ENCODE measurements at places on chromosomes 16 and 17. TPM values are rescaled to one million over a fixed set of nuclear protein-coding genes. Genes with fewer than 3 reads are reported as not detected.

GRCh38 chr17:79672496-79672895 is 58.2 kb upstream of the ENPP7 start:
- no peaks in the 10 kb centered on the region for H3K4me1 ChIP-seq
- no peak overlapping the region for H3K4me3 ChIP-seq
- H3K27ac ChIP-seq = no peak overlapping the region
- DNase-seq = no peak
- peaks cover 69% of the 10 kb centered on the region for H3K27me3 ChIP-seq
- H3K36me3 ChIP-seq = no peaks in the 10 kb centered on the region

GRCh38 chr17:80445726-80446110 is 30.7 kb downstream of the NPTX1 start:
- no peaks in the 10 kb centered on the region for H3K27me3 ChIP-seq
- H3K27ac ChIP-seq = no peak overlapping the region
- no peaks in the 10 kb centered on the region for H3K4me1 ChIP-seq
- H3K36me3 ChIP-seq = no peaks in the 10 kb centered on the region

DNA sequence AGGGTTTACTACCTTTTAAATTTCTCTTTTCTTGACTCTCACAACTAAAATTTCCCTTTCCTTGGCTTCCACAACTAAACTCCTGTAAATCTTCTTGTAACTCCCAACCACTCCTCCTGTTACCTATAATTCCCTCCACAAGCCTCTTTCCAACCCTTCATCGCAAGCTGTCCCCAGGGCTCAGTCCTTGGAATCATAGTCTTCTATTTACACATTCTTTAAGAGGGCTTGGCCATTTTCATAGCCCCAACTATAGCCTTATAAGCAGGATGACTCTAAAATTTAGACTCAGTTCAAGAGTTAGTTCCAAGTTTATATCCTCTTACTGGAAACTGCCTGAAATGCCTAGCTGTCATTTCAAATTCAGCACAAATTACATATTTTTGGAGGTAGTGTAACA is 23.9 kb downstream of the GLG1 start:
- H3K27me3 ChIP-seq = no peaks in the 10 kb centered on the region
- peaks cover 24% of the 10 kb centered on the region for H3K4me1 ChIP-seq
- peaks cover 2% of the 10 kb centered on the region for H3K36me3 ChIP-seq
- H3K27ac ChIP-seq = no peak overlapping the region
- H3K4me3 ChIP-seq = no peak overlapping the region

- H3K4me3 ChIP-seq = no peak overlapping the region
- H3K27me3 ChIP-seq = no peaks in the 10 kb centered on the region
- H3K36me3 ChIP-seq = no peaks in the 10 kb centered on the region
These were observed 22.3 kb upstream of the PLLP start for GRCh38 chr16:57306676-57307341.

DNA sequence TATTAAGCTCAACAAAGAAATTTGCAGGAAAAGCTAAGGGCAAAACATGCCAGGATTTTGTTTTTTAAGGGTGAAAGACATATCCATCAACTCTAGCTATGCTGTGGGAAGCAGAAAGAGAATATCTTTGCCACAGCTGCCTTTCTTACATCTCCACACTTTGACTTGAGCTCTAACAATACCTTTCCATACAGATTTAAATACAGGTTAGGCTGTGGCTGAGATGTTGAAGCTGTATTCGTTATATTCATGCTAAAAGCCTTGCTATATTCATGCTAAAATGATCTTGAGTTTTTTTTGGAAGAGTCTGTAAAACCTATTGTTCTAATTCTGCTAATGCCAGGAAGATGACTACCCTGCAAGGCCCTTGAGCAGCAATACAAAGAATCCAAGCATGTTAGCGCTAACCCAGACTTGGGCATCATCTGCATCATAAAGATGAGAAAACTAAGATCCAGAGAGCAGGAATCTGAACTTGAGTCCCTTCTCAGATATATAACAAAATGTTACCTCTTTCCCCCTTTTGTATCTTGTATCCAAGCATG is 204.8 kb upstream of the C17orf78 start:
- H3K4me1 ChIP-seq = no peaks in the 10 kb centered on the region
- H3K36me3 ChIP-seq = no peaks in the 10 kb centered on the region
- no peaks in the 10 kb centered on the region for H3K27me3 ChIP-seq
- H3K27ac ChIP-seq = no peak overlapping the region

GRCh38 chr17:63621229-63621683 is 961 bp upstream of the MAP3K3 start:
- peak overlapping the region; percentile 45 for H3K4me3 ChIP-seq
- DNase-seq = no peak
- H3K36me3 ChIP-seq = no peaks in the 10 kb centered on the region

The BRIP1 gene
- 1.6 TPM for total RNA-seq

DNA sequence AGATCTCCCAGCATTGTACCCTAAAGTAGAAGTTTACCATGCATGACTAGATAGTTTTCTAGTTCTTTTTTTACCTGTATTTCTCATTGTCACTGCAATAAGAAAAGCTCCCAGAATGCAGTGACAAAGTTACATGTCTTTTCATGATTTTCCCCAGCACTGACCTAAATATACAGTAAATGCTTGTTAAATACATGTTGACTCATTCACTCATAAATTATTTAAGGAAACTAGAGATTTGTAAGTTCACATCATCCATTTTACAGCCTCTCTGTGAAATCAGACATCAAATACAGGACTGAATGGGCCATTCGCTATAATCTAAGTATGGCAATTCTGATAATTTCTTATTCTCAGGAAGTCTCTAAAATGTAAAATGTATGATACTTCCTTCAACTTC is 258.9 kb upstream of the AXIN2 start:
- no peaks in the 10 kb centered on the region for H3K36me3 ChIP-seq
- H3K4me1 ChIP-seq = no peaks in the 10 kb centered on the region
- H3K27me3 ChIP-seq = no peaks in the 10 kb centered on the region
- H3K27ac ChIP-seq = no peak overlapping the region
- no peak overlapping the region for H3K4me3 ChIP-seq

- no peaks in the 10 kb centered on the region for H3K27me3 ChIP-seq
- H3K27ac ChIP-seq = no peak overlapping the region
- no peak for DNase-seq
- H3K4me3 ChIP-seq = no peak overlapping the region
These were observed 11.4 kb downstream of the TMEM11 start for GRCh38 chr17:21202512-21202911.

- peaks cover 12% of the 10 kb centered on the region for H3K27me3 ChIP-seq
- DNase-seq = no peak
- H3K36me3 ChIP-seq = no peaks in the 10 kb centered on the region
- H3K27ac ChIP-seq = no peak overlapping the region
- no peak overlapping the region for H3K4me3 ChIP-seq
- no peaks in the 10 kb centered on the region for H3K4me1 ChIP-seq
These were observed 11.9 kb downstream of the EPN2 start for GRCh38 chr17:19248928-19249574.

DNA sequence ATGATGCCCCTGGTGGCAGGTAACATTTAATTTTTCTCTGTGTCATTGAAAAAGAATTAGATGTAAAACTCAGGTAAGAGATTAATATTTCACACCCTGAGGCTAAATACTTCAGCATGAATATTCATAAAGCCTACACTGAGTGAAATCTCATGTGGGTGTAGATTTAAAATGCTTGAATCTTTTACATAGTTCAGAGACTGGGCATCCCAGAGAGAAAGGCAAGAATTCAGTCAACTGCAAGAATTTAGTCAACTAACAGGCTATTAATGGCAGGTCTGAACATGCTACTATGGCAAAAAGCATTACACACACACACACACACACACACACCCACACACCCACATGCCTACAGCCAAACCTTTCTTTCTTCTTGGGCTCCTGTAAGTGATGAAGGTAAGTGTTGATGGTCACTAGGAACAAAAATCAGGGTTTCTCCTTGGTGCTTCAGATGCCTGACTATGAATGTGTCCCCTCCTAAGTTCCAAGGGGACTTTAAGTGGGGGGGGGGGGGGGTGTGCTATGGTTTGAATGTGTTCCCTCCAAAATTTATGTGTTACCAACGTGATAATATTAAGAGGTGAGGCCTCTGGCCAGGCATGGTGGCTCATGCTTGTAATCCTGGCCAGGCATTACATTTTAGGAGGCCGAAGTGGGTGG is 63.7 kb upstream of the PSMD7 start:
- H3K36me3 ChIP-seq = no peaks in the 10 kb centered on the region
- H3K27ac ChIP-seq = no peak overlapping the region
- no peaks in the 10 kb centered on the region for H3K4me1 ChIP-seq
- peaks cover under 1% of the 10 kb centered on the region for H3K27me3 ChIP-seq
- DNase-seq = no peak

GRCh38 chr16:1689853-1690252 is 11.8 kb downstream of the JPT2 start:
- peaks cover 67% of the 10 kb centered on the region for H3K36me3 ChIP-seq
- H3K4me3 ChIP-seq = no peak overlapping the region
- H3K27me3 ChIP-seq = no peaks in the 10 kb centered on the region
- no peak for DNase-seq

- peaks cover 44% of the 10 kb centered on the region for H3K36me3 ChIP-seq
- peak overlapping the region; percentile 99 for H3K27ac ChIP-seq
- peak; percentile 54 for DNase-seq
- H3K27me3 ChIP-seq = no peaks in the 10 kb centered on the region
- peak overlapping the region; percentile 99 for H3K4me3 ChIP-seq
These were observed 655 bp downstream of the HIRIP3 start for GRCh38 chr16:29994600-29995323.

- H3K4me3 ChIP-seq = no peak overlapping the region
- H3K4me1 ChIP-seq = no peaks in the 10 kb centered on the region
- H3K36me3 ChIP-seq = peaks cover 27% of the 10 kb centered on the region
- no peaks in the 10 kb centered on the region for H3K27me3 ChIP-seq
- no peak for DNase-seq
These were observed 35.7 kb downstream of the ESRP2 start for GRCh38 chr16:68200088-68200783.

DNA sequence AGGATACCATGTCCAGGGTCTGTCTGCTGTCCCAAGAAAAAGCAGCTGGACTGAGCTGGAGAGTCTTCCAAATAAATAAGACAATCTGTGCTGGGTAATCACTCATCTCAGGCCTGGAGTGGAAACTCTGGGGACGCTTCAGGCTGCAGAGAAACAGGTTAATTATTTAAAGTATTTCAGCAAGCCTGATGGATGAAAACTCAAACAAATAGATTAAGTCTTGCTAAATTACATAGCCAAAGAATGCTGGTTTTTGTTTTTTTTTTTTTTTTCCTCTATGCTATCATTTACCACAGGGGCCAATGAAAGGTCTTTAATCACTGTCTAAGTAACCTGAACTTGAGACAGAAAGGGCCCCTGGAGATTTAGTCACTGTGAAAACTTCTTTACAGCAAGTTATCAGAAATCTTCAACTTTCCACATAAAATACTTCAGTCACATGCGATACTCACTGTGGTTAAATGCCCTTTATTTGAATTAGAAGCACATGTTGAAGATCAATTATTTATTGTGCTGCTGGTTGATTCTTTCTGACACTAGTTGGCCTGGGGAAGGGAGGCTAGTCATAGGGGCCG is 31.0 kb upstream of the KCNJ2 start:
- H3K27me3 ChIP-seq = no peaks in the 10 kb centered on the region
- H3K27ac ChIP-seq = no peak overlapping the region
- H3K4me3 ChIP-seq = no peak overlapping the region
- DNase-seq = no peak
- no peaks in the 10 kb centered on the region for H3K4me1 ChIP-seq
- no peaks in the 10 kb centered on the region for H3K36me3 ChIP-seq

GRCh38 chr17:79632432-79632735 is 21.5 kb upstream of the RBFOX3 start:
- DNase-seq = no peak
- peaks cover 60% of the 10 kb centered on the region for H3K27me3 ChIP-seq
- H3K4me3 ChIP-seq = no peak overlapping the region
- no peaks in the 10 kb centered on the region for H3K36me3 ChIP-seq
- no peak overlapping the region for H3K27ac ChIP-seq
- H3K4me1 ChIP-seq = no peaks in the 10 kb centered on the region

- peaks cover 7% of the 10 kb centered on the region for H3K4me1 ChIP-seq
- DNase-seq = no peak
These were observed 7.2 kb downstream of the TIMM22 start for GRCh38 chr17:1003972-1004768.

- no peaks in the 10 kb centered on the region for H3K36me3 ChIP-seq
- H3K4me1 ChIP-seq = no peaks in the 10 kb centered on the region
- no peak overlapping the region for H3K4me3 ChIP-seq
- no peaks in the 10 kb centered on the region for H3K27me3 ChIP-seq
- no peak overlapping the region for H3K27ac ChIP-seq
These were observed 110.2 kb downstream of the HS3ST3A1 start for GRCh38 chr17:13491491-13491890.

GRCh38 chr17:16383216-16383615 is 2.3 kb downstream of the UBB start:
- no peak for DNase-seq
- peaks cover 45% of the 10 kb centered on the region for H3K4me1 ChIP-seq
- H3K27ac ChIP-seq = no peak overlapping the region
- H3K36me3 ChIP-seq = no peaks in the 10 kb centered on the region
- H3K4me3 ChIP-seq = peak overlapping the region; percentile 18

The AGRP gene
- not detected for total RNA-seq

- no peak overlapping the region for H3K27ac ChIP-seq
These were observed 53.3 kb upstream of the BCAR1 start for GRCh38 chr16:75304521-75305363.

The OR2C1 gene
- 0.25 TPM for total RNA-seq

The AANAT gene
- not detected for total RNA-seq
